ENCODE measurements at places on chromosomes 3 and 15.

DNA sequence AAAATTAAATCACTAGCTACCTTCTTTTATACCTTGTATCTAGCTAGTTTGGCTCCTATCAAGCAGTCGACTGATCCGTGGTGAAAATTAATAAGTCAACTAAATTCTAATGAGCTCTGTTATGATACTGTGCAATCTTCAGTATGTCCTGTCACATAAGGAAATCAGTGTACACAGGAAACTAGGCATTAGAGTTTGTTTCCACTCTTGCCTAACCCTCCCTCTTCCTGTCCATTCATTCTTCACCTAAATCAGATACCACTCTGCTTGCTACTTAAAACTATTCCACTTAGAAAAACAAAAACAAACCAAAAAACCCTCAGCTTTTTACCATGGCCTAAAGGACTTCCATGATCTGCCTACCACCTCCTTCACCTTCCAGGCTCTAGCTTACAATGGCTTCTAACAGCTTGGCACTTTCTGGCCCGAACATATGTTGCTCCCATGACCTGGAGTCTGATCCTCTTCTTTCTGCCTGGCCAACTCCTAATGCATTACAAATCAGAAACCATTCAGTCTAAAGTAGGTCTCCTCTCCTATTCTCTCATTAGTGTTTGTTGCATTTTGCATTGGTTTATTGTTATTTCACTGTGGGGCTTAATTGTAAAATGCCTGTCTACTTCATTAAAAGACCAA lies 7.9 kb downstream of the RFC4 start:
- DNase-seq, result no peak

GRCh38 chr3:3184876-3185275 lies 5.4 kb upstream of the CRBN start:
- no peak for DNase-seq

DNA sequence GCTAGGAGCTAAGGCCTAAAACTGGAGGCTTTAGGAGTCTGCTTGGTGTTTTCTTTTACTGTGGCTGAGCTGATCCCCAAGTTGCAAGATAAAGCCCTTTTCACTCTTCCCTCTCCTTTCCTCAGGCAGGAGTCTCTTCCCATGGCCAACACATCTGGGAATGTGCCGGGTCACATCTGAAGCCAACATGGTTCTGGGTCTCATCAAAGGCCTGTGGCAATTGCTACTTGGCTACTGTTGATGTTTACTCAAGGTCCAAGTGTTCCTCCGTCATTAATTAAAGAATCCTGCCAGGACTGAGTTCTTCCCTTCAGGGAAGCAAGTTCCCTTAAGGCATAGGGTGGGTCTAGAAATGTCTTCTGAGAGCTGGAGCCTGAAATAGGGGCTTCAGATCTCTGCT lies 230.2 kb downstream of the GBE1 start:
- no peak for DNase-seq

GRCh38 chr15:74243431-74243830 lies 7.3 kb downstream of the CCDC33 start:
- DNase-seq, result no peak

DNA sequence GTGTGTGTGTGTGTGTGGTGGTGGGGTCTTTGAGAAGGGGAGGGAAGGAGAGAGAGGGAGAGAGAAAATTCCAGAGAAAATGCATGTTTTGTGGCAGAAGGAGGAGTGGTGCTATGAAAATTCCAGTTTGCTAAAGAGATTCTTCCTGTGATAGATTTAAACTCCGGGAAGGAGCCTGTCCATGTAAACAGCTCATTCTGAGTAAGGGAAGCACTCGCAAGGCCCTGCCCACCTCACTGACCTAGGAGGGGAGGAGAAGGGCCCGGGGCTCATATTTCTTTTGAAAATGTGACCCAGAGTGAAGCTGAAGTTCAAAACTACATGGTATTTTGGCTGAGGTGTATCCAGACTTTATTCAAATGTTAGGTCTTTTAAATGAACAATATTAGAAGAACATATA lies 41.3 kb downstream of the ADAMTSL3 start:
- DNase-seq, result no peak

GRCh38 chr15:74631935-74632560 lies 16.4 kb downstream of the CLK3 start:
- no peak for DNase-seq

DNA sequence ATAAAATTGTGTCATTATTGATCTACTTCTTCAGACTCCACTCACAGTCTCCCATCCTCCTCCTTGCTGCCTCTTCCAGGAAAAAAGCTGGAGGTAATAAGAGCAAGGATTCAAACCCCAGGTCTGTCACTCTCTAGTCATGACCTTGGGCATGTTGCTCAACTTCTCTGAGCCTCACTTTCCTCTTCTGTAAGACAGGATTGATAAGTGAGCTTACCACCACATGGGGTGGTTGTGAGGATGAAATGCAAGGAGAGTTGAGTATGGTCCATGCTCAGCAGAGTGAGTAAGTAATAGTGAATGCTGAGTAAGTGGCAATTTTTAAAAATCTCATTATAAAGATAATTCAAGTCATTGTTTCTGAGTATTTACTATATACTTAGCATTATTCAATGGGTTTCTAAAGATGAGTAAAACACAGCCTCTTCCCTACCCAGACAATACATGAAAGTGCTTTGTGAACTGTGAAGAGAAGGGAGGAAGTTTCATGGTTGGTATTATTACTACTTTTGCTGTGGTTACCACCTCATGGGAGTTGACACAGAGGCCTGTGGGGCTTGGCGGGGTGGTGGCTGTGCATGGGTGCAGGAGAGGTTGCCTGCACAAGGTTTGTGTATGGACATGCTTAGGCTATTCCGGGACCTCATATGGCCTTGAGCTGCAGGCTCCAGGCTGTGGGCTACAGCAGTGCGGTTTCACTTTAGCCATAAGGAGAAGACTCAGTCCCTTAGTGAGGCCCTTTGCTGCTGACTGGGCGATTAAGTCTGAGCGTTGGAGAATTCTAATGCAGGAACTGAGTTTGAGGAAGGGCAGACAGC lies 30.0 kb downstream of the SLC6A11 start:
- no peak for DNase-seq

DNA sequence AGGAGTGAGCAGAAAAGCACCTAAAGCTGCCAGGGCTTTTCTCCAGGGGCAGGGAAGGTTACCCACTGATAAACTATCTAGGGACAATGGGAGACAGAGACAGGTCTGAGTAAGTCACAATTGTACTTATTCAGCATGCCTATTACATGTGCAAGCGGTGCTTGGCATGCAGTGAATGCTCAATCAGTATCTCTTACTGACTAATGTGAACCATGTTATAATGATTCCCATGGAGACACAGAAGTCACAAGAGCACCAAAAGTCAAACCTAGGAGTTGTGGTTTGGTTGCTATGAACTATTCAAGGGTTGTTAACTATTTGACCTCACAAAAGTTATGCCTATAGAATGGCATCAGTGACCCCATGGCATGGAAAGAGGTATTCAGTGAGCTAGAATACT lies 50.0 kb upstream of the RASGRP1 start:
- no peak for DNase-seq

GRCh38 chr15:82697735-82698407 lies 11.8 kb downstream of the AP3B2 start:
- DNase-seq, result no peak

DNA sequence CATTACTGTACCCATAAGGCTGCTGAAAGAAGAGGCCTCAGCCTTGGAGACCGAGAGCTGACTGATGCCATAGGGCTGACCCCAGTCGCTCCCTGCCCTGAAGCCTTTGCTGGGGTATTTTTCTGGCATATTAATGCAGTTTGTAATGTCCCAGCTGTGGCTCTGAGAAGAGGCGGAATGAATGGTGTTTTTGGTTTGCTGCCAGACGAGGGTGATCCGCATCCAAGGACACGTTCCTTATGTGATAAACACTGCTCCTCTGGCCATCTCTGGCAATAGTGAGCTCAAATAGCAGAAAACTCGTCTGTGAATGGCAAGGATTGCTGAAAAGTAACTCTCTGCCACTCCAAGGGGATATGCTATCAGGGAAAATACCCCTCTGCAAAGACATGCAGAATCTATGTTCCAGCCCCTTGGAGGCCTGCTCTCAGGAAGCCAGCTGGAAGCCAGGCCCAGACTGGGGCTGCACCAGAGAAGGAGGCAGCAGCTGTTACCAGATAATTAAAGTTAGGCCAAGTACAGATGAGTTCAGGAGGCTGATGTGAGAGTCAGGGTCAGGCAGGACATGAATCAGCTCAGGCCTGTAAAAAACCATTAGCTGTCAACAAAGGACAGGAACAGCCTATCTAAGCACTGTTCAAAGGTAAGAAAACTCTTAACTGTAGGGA lies 28.9 kb upstream of the KLHL6 start:
- DNase-seq, result no peak

DNA sequence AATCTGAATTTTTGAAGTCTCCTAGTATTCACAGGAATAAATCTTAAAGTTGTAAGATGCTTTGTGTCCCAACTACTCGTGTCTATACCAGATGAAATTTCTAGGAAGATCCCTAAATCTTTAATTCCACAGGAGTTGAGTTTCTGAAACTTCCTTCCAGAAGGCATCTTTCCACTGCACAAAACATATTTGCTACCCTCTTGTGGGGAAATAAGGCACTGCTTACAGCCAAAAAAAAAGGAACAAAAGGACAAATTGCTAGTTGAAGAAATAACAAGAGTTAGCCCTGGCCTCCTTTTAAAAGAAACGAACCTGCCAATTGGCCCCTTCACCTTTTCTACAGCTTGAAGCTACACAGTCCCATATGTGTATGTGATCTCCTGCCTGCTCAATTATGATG lies 54.0 kb downstream of the TAFA4 start:
- no peak for DNase-seq

- peak; percentile 65 for DNase-seq
Observed at GRCh38 chr15:55627730-55628368, 39.7 kb upstream of the PYGO1 start.

GRCh38 chr15:43184407-43185124 lies 637 bp upstream of the CCNDBP1 start:
- DNase-seq, result no peak

GRCh38 chr3:71145954-71146353 lies 437.6 kb downstream of the FOXP1 start:
- DNase-seq, result no peak

- DNase-seq, result no peak
Observed at GRCh38 chr3:16304061-16305010, 39.3 kb downstream of the OXNAD1 start.

GRCh38 chr15:73838831-73839426 lies 34.4 kb upstream of the TBC1D21 start:
- DNase-seq, result no peak

DNA sequence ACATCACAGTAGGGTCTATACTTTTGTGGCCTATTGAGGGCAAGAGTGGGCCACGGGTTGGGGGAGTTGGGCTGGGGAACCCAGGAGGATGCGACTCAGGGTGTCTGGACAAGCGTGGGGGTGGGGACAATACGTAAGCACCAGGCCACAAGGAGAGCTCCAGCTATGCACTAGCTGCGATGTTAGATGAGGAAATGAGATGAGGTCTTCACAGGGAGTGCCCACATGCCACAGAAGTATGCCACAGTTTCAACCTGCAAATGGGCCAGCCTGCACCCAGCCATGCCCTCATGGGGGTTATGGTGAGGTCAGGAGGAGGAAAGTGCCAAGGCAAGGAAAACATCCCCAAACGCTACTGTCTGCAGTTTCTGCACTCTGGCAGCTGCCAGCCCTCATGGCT lies 30.5 kb downstream of the CACNA2D2 start:
- no peak for DNase-seq

- DNase-seq, result peak; percentile 92
Observed at GRCh38 chr3:172848910-172849309, 98.4 kb downstream of the ECT2 start.

DNA sequence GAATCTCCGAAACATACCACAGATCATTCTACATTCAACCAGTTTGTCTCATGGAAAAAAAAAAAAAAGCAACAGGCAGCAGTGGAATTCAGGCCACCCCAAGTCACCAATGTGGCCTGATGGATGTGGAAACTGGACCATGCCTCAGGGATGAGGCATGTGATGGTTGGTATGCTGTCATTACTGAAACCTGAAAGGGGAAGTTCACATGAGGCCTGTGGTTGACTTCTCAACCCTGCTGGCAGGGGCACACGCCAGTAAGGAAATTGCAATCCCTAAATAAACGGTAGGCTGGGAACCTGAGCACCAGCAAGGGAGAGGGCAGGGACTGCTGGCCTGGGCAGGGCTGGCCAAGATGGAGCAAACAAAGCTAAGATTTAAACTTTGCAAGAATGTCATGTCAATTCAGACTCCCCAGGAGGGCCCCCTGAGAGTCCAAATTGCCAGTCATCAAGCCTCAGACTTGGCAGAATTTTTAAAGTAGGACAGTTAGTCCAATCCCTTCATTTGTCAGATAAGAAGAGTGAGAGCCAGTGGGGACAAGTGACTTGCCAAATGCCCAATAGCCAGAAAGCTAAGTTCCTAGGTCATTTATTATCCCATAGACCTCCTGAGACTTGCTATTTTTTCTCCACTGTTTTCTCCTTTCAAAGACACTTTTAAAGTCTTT lies 310.4 kb downstream of the ERC2 start:
- no peak for DNase-seq

DNA sequence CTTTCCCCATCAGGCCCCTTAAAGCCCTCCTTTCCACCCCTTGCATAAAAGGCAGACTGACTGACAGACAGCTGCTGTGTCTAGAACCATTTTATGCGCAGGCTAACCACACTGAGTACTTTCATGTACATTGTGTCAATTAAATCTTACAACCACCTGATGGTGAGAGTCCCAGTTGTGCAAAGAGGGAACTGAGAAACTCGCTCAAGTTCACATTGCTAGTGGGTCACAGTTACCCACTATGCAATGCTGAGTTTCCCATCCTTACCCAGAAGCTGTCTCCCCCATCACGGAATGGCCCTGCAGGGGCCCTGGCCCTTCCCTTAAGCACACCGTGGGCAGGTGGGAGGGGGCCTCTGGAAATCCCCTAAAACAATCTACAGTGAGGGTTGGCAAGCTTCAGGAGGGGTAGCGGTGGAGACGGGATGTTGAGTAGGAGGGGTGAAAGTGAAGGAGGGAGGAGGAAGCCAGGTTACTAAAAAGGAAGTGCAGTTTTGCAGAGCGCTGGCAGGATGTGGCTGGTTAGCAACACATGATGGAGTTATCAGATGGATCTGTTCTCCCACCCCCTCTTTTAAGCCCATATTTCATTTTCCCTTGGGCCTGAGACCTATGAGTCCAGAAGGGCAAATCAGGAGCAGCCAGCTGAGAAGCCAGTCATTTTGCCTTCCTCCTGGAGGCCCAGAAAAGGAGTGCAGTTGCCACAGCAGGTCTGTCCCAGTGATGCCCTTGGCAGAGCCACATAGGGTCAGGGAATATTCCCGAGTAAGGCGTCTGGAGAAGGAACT lies 30.0 kb downstream of the STARD5 start:
- no peak for DNase-seq

- no peak for DNase-seq
Observed at GRCh38 chr15:68984586-68984985, 29.9 kb upstream of the NOX5 start.

DNA sequence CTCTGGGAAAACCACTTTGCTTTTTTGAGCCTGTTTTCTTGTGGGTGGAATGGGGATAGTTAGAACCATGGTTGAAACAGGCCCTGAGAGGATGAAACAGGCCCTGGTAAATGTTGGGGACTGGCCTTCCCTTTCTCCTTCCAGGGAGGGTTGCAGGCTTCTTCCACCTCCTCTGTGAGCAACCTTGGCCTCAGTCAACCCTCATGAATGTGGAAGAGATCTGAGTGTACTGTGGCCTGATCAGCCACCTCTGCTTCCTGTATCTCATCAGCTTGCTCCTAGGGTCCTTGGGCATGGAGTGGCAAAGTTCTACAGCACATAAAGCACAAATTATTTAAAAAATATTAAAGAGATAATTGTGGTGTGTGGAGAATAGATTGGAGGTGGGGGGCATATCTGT lies 17.6 kb upstream of the TRH start:
- DNase-seq, result no peak

GRCh38 chr15:43524254-43524845 lies 6.9 kb downstream of the MAP1A start:
- DNase-seq, result no peak
